Smooth muscle cell of trachea (primary cell): ENCODE measurements at places on chromosomes 7 and 10. TPM values are rescaled to one million over a fixed set of nuclear protein-coding genes. Genes with fewer than 3 reads are reported as not detected.

The FAM25C gene
- total RNA-seq = not detected in 2 replicates

The SP8 gene
- total RNA-seq = not detected in 2 replicates

The CFAP70 gene
- 0.87 and 1.7 TPM in 2 replicates for total RNA-seq

The AGBL3 gene
- total RNA-seq = 0.83 and 1.7 TPM in 2 replicates

The RTKN2 gene
- total RNA-seq = 0.33 and 1.3 TPM in 2 replicates

The C7orf33 gene
- not detected in 2 replicates for total RNA-seq

The HGF gene
- total RNA-seq = 80.7 and 218 TPM in 2 replicates

The HOXA3 gene
- 2.6 and 3.0 TPM in 2 replicates for total RNA-seq

The KCND2 gene
- 1.2 and 7.3 TPM in 2 replicates for total RNA-seq

The FFAR4 gene
- not detected in 2 replicates for total RNA-seq

The ZNF239 gene
- 5.5 TPM in 2 replicates for total RNA-seq

The BTBD16 gene
- total RNA-seq = 0.15 TPM in 1 of 2 replicates, not detected in the other

The PNLIPRP1 gene
- total RNA-seq = not detected in 2 replicates

The RNF32 gene
- total RNA-seq = 4.1 and 7.7 TPM in 2 replicates

The TMEM196 gene
- total RNA-seq = not detected in 2 replicates

The SYT15B gene
- total RNA-seq = not detected in 2 replicates

The CRTAC1 gene
- total RNA-seq = not detected in 2 replicates

The ELMO1 gene
- total RNA-seq = 0.66 and 0.73 TPM in 2 replicates

The SPDYE1 gene
- total RNA-seq = not detected in 2 replicates

The ERV3-1 gene
- 9.0 and 9.9 TPM in 2 replicates for total RNA-seq

The COBL gene
- total RNA-seq = under 0.01 TPM in 1 of 2 replicates, not detected in the other

The PDE6C gene
- total RNA-seq = not detected in 2 replicates

The VSTM2A gene
- total RNA-seq = not detected in 2 replicates
